Lower leg skin (tissue), 4 donors: ENCODE measurements at places on chromosomes 4 and X.
A peak's percentile ranks its signal among the peaks of the same experiment; 100 is the strongest.

DNA sequence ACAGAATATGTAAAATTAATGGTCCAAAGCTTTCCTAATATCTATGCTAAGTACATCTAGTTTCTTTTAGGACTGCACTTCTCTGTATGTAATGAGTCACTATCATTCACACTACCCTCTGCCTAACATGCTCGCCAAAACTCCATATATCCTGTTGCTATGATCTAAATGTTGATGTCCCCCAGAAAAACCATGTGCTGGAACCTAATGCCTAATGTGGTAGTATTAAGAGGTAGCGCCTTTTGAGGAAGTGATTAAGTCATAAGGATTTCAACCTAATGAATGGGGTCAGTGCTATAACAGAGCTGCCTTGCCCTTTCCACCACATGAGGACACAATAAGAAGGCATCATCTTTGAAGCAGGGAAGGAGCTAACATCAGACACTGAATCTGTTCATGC, 34.9 kb upstream of the NFKB1 start:
- DNase-seq: no peak

GRCh38 chr4:60962286-60962685, 237.8 kb upstream of the ADGRL3 start:
- DNase-seq: no peak

- no peak for DNase-seq
Measured at GRCh38 chr4:48138936-48139335, 4.9 kb upstream of the TXK start.

GRCh38 chr4:48752726-48753125, 27.4 kb downstream of the FRYL start:
- peak; percentile 63 for DNase-seq

DNA sequence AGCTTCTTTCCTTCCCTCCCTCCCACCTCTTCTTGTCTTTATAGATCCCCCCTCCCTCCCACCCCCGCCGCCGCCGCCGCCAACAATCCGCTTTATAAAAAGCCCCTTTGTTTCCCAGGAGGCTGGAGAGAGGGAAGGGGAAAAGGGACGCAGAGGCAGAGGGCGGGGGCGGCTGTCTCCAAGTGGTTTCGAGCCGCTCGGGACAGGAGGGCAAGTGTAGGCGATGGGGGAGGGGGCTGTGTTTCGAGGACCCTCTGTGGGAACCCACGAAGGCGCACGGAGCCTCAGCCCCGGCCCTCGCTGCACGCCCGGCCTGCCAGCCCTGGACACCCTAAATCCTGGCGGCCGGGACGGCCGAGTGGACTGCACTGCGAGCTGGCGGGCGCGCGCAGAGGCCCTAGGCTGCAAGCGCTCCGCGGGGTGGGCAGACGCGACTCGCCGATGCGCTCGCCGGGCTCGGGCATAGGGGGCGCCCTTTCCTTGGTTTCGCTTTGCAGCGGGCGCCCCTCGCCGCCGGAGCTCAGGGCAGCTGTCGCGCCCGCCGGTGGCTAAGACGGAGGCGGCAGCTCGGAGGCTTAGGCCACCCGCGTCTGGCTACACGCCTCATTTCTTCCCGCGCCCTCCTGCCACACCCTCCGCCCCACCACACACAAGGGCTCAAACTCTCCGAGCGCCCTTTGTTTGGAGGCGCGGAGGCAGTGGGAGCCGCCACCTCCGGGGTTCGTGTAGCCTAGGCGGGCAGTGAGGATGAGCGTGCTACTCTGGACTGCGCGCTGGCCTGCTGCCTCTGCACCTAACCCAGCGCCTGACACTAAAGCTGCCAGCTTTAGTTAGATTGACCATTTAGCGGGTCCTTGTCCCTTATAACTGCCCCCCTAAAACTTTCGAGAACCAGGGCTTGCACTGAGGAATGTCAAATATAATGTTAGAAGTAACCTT, 2.2 kb downstream of the MAMLD1 start:
- DNase-seq: peak; percentile 40

DNA sequence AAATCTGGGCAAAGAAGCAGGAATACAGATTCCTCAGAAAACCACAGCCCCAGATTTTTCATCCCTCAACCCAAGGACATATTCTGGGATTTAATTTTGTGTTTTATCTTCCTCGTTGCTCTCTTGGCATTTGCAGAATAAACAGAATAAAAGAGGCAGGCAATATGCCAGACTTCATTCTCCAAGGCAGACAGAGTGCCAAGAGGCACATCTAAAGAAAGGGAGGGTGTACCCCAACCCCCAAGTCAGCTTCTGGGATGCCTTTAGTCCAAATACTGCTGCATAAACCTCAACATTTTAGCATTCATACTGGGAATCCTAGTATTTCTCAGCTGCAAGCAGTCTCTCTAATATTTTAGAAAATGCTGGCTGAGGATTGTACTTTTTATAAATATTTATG, 629.2 kb downstream of the KLHL13 start:
- no peak for DNase-seq

DNA sequence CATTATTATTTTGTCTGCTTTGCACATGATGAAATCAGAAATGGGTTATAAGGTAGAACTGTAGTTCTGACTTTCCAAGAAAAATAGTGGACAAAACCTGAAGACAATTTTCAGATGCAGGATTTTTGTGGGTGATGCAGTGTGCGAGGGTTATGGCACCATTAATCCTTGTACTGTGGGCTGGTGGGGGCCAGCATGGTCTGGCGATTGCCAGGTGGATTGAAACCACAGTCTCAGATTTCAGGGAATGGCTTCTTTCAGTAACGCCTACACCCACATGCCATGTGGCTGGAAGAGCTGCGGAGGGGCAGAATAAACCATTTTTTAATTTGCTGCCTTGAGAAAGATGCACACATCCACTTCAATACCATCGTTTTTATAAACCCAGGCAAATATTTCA, 150.5 kb downstream of the ARSF start:
- no peak for DNase-seq

DNA sequence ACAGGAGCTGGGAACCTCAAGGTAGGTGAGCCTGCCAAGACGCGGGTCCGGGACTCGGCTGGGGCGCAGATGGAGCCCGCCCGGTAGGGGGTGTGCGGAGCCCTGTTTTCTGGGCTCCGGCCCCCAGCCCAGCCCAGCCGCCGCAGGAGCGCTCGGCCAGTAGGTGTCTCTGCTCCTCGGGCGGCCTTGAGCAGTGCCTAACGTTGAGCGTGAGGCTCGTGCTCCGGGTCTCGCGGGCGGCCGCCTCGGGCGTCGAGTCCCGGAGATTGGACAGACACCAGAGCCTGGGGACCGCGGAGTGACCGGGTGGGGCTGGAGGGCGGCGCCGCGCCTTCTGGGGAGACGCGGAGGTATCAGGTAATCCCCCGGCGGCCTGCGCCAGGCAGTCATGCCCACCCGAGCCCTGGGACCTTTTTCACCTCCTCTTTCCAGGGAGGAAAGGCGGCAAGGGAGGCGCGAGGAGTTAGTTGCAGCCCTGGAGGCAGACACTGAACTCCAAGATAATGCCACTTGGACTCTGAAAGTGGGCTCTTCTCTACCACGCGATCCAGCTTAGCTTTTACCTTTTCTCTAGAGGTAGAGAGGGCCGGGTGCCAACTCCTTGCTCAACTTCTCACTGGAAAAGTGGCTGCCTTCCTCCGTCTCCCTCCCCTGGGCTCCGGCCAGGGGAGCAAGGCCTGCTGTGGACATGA, 14.5 kb upstream of the FGG start:
- DNase-seq: no peak

- no peak for DNase-seq
Measured at GRCh38 chr4:6785572-6785925, 3.0 kb downstream of the KIAA0232 start.

- no peak for DNase-seq
Measured at GRCh38 chr4:57051095-57051494, 59.1 kb downstream of the IGFBP7 start.

DNA sequence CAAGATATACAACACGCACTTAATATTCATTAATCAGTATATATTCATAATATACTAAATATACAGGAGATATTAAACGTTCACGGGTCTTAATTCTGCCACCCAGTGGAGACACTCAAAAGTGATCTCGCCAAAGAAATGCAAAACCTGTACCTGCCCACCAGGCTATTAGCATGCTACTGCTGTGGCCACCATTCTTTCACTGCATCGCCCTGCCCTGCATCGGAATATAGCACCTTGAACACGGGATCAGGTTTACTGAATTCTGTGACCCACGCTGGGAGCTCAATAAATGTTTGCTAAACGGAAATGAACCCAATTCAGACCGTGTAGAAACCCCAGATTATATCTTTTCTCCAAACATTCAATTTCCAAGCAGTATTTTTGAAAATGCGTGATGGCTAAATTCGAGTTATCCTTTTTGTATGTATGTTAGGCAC, 840 bp upstream of the CLCN3 start:
- no peak for DNase-seq

GRCh38 chr4:185082561-185082960, 60.5 kb upstream of the SLC25A4 start:
- no peak for DNase-seq

DNA sequence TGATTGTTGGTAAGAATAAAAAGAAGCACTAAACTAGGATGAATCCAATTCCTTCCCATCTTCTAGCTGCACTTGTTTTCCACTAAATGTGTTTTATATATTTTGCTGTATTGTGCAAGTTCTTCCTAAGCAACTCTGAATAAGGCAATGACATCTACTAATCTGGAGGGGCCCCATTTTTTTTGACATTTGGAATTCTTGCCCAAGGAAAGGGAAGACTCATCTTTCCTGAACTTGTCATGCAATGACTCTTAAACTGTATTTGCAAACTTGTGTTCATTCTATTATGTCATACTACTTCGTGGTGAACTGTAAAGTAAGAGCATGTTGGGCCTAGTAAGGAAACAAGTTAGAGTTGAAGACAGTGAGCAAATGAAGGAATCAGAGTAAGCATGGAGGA, 45.9 kb downstream of the FREM3 start:
- DNase-seq: no peak
